LHCN-M2 (cell line): ENCODE measurements at places on chromosomes 4 and X. TPM values are rescaled to one million over a fixed set of nuclear protein-coding genes. Genes with fewer than 3 reads are reported as not detected.

Gene SPIN4
- total RNA-seq = 10.7 and 15.0 TPM in 2 replicates

Gene ARHGAP36
- not detected in 2 replicates for total RNA-seq

Gene SMARCAD1
- 39.6 and 44.7 TPM in 2 replicates for total RNA-seq

Gene PABPC5
- total RNA-seq = 2.2 and 3.7 TPM in 2 replicates

Gene TACR3
- 0.06 and 0.17 TPM in 2 replicates for total RNA-seq

Gene DGAT2L6
- total RNA-seq = not detected in 2 replicates

Gene MAGEA2
- total RNA-seq = not detected in 2 replicates

Gene CNGA1
- not detected in 2 replicates for total RNA-seq

Gene GPC3
- not detected in 2 replicates for total RNA-seq

DNA sequence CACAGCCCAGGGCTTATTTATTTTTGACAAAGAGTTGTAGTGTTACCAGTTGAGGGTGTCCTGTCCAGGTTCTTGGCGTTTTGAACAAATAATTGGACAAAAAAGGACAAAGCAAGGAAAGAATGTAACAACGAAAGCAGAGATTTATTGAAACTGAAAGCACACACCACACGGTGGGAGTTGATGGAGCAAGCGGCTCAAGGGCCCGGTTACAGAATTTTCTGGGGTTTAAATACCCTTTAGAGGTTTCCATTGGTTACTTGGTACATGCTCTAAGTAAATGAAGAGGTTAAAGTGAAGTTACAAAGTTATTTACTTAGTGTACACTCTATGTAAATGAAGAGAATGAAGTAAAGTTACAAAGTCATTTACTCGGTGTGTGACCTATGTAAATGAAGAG is 27.8 kb upstream of the OPHN1 start:
- DNase-seq = no peak

DNA sequence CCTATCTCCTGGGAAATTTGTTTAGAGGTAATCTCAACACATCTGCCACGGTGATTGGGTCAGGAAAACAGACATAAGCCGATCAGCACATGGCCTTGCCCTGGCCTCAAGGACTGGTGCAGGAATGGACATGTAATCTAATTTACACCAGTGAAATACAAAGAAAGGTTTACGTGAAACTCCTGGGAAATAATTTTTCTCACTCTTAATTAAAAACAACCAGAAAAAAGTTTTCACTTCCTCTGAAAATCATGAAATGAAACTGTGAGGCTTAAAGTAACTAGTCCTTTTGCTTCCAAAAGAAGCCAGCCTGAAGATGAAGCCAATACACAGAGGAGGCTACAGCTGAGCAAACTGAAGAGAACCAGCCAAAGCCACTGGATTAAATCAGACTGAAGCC is 154.1 kb upstream of the FAM241A start:
- DNase-seq = no peak

DNA sequence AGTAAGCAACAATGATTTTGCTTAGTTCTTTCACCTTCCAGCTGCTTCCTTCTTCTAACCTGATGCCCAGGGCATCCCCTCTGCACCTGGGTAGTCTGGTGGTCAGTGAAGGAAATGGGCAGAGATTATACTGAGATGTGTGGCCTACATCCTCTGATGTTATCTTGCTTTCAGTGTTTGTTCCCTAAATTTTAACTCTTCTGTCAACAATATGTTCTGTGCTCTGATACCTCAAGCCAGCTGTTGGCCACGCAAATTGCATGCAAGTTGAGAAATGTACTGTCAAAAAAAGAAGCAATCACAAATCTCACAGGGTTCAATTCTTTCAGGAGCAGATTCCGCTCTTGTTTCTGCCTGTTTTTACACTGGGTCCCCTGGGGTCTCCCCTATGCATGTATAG is 73.8 kb downstream of the FBXW7 start:
- peak; percentile 41 for DNase-seq

DNA sequence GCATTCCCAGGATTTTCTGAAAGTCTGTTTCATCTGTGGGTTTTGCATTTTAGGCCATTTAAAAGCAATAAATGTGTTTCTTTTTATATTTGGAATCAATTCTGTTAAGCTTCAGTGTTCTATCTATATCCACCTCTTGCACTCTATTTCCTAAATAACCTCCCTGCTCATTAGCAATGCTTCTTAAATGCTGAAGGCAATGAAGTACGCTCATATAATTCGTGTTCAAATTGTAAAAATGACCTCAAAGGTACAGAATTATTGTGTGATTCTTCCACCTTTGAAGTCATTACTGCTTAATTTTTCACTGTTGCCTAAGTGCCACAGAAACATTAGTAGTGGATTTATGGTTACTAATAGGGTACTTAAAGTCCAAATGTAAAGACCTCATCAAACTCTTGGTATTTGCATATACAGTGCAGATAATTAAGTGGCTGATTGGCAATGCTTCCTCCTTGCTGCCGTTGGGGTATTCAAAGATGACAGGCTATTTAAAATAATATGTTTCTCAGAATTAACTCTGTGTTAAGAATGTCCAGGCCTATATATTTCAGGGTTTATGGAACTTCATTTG is 730.8 kb downstream of the TECRL start:
- DNase-seq = no peak

- no peak for DNase-seq
These were observed 495.4 kb downstream of the PCDH19 start for GRCh38 chrX:99914635-99915034.

DNA sequence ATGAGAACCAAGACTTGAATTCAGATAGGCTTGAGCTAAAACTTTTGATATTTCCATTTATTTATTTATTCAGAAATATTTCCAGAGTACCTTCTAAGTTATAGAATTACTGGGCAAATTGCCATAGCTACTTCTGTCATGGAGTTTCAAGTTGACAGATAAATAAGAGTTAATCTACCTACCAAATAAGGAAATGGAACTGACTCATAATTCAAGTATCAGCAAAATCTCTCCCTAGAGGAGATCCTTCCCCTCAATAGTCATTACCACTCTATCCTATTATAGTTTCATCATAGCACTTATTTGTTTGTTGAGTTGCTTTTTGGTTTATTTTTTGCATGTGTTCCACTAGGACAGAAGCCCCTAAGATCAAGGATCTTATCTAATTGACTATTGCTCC is 48.8 kb upstream of the CCSER1 start:
- DNase-seq = no peak

GRCh38 chr4:79584902-79585301 is 176.9 kb upstream of the GK2 start:
- DNase-seq = no peak

- no peak for DNase-seq
These were observed 187.1 kb upstream of the C1QTNF7 start for GRCh38 chr4:15240764-15241163.

DNA sequence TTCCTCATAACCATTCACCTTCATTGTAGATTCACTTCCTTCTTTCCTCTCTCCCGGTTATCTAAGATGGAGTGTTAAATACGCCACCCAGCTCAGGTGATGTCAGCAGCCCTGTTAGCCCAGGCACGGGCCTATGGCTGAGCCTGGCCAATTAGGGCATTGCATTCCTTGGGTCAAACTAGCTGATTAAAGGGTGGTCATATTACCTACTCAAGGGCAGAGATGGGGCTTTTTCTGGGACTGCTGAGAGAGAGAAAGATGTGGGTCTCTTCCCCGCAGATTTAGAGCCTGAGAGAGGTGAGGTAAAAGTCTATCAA is 39.9 kb upstream of the AFAP1 start:
- no peak for DNase-seq

DNA sequence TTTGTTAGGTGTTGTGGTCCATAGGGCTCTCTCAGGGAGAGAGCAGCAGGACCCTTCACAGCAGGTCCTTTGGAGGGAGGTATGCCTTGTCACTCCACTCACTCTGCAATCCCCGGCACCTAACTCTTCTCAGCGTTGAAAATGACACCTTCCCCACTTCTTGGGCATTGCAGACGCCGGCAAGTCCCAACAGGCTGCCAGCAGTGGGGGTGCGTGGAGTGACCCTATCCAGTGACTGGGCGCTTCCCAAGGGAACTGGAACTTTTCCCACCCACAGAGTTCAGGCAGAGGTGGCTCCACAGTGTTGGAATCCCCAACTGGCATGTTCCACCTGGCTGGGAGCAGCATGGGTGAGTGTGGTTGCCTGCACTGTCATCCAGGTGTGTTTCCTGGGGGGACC is 705.1 kb upstream of the FRG1 start:
- no peak for DNase-seq

DNA sequence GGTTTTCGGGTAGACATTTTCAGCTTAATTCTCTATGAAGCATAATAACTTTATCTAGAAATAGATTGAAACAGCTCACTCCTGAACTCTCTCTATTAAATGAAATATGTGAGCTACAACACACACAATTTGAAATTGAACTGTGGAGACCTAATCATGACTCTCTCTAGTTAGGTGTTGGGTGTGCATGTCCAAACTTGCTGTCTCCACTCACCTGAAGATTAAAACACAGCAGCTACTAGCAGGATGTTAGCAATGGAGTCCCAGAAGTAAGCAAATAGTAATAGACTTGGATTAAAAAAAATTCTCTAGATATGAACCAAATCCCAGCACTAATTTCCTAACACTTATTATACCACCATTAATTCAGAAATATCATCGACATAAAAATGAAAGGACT is 173.1 kb downstream of the FSTL5 start:
- DNase-seq = no peak

DNA sequence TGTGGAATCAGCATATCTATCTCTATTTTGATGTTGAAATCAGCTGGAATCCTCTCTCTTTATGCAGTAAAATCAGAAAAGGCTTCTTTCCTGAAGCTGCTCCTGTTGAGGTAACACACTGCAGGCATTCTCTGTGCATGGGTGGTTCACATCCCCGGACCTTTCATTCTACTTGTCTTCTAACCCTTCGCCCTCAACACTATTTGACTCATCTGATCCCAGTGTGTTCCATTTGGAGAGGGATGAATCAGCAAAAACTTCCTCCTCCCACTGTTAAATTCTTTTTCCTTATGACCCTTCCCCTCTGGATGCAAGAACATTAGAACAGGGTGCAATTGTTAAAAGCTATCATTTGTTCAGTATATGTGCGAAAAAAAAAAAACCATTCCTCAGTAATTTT is 67.4 kb downstream of the RNF150 start:
- peak; percentile 10 for DNase-seq

DNA sequence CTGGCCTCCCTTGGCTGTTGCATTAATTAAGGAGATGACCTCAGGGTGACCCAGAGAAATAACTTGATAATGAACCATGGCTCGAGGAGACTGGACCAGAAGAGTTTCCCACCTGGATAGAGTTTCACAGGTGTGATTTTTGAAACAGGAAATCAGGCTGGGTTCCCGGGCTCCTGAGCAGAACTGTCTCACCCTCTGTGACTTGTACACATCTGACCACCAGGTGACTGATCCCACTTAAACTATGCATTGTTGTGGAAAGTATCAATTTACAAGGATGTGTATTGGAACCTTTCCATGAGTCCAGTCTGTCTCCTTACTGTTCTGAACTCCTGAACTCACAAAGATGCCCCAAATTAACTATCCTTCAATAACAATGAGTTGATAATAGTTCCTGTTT is 220.3 kb downstream of the PTTG2 start:
- DNase-seq = no peak

GRCh38 chr4:121875652-121876051 is 5.4 kb upstream of the BBS7 start:
- DNase-seq = no peak
